ENCODE measurements at places on chromosomes 4 and X.

DNA sequence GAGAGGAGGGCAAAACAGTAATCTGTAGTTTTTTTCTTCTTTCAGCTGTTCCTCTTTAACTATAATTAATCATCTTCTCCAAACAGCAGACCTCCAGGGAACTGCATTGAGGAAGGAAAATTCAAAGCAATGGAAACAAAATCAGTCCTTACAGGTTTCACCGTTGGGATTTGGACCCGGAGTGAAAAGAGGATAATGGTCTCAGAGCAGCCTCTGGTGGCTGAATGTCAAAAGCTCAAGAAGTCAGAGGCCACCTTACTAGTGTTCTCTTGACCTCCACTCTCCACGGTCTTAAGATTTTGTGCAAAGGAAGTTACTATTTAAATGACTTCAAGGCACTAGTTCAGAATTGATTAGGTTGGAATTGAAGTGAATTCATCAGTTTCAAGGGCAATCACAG is 16.0 kb upstream of the MID1 start:
- DNase-seq: no peak

- no peak for DNase-seq
Measured at GRCh38 chr4:115687052-115687755, 573.8 kb upstream of the NDST4 start.

DNA sequence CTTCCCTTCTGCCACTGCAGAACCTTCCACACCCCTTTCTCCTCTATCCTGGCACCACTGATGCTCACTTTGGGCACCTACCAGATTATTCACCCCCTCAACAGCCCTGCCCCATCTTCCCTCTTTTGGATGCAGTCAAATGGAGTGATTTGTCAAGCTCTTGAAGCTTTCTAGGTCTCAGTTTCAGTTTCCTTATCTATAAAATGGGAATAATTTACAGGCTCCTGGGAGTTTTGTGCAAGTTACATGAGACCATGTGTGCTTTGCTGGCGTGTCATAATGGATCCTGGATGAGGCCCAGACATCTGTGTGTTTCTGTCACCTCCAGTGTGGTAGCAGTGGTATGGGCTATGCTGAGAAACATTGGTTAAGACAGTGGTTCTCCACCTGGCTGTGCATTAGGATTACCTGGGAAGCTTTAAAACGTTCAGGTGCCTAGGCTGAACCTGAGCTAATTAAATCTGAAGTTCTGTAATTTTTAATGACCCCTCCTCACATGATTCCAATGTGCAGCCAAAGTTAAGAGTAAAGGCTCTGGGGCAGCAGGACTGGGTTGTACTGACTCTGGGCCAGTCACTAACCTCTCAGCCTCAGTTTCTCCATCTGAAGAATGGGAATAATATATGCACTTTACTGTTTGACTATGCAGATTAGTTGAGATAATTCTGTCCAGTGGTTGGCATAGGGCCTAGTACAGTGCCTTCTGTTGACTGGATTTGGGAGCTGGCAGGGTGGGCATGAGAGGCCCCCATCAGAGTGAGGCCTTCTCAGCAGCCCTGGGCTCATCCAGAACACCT is 6.8 kb upstream of the MGST2 start:
- no peak for DNase-seq

DNA sequence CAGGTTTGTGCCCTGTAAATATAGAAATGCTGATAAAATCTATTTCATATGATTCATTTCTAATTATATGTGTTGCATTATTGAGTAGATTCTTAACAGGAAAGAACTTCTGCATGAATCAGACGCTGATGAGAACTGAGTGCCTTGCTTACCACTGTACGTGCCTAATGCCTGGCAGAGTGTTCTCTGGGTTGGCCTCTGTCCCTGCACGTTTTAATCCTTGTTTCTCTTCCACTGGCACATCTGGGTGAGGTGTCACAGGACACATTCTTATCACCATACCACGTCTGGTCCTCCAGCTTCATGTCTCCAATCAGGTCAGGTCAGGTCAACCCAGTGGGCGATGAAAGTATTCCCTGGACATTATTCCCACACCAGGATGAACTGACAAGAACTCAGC is 53.6 kb downstream of the KLF3 start:
- DNase-seq: peak; percentile 34

DNA sequence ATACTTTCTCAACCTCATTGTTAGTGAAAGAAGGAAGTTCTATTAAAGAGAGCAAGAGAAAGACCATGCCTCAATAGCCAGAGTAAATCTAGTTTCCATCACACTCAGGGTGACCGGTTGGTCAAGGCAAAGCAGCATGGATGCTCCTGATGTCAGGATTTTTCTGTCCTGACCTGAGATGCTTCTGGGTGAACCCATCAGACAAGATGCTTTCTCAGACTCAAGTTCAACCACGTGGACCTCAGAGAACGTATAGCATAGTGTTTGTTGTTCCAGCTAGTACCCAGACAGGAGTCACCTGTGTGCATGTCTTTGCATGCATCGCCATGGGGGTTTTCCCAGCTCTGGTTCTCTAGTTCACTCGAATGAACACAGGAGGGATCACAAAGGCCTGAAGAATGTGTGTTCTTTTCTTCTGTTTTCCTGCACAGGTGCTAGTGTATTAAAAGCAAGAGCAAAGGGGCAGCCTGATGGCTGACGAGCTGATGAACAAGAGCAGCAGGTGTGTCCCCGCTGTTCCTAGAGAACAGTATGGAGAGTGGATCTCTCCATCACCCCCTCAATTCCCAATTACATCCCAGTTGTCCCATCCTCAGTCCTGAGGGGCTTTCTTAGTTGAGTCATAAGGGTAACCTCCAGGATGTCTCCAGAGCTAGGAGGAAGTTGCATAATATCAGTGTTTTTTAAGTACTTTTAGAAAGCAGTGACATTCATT is 110.5 kb upstream of the ENPP6 start:
- no peak for DNase-seq

Measured in GM04504 (cell line).